ENCODE measurements at places on chromosomes 4 and X.

GRCh38 chrX:81259714-81260395 is 58.0 kb downstream of the SH3BGRL start:
- no peak for DNase-seq

DNA sequence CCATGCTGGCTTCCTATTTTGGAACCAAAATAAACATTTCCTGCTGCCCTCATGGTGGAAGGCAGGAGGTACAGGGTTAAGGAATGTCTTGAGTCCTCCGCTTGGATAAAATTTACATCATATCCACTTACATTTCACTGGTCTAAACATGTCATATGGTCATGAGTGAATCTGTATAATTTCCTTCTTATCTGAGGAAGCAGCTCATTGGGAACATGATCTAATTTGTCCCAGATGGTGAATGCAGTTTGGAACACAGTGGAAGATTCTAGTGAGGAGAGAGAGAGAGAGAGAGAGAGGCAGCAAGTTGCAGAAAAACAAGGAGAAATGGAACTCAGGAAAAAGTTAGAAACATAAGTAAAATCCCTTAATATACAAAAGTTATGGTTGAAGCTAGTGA is 46.8 kb downstream of the MXRA5 start:
- no peak for DNase-seq

- DNase-seq = no peak
These were observed 62.8 kb downstream of the FGF16 start for GRCh38 chrX:77510007-77510406.

DNA sequence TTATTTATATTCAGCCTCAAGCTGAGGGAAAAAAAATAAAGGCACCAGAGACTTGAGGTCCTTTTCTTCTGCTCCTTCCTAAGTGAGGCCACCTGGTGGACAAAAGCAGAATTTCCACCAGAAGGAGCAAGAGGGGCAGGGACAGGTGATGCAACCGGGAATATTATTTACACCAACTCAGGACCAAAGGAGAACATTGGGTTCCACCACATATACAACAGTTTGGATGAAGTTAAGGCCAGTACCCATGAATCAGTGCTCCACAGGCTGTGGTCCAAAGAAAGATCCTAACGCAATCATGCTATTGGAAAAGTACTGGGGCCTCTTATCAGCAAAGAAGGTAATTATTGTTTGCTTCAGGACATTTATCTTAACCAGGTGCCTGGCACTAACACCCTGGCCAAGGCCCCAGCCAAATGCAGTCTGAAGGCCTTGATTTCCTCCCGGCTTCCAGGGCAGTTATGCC is 57.4 kb downstream of the TSC22D3 start:
- peak; percentile 82 for DNase-seq

GRCh38 chr4:1880332-1880731 is 9.1 kb downstream of the NSD2 start:
- DNase-seq = no peak

DNA sequence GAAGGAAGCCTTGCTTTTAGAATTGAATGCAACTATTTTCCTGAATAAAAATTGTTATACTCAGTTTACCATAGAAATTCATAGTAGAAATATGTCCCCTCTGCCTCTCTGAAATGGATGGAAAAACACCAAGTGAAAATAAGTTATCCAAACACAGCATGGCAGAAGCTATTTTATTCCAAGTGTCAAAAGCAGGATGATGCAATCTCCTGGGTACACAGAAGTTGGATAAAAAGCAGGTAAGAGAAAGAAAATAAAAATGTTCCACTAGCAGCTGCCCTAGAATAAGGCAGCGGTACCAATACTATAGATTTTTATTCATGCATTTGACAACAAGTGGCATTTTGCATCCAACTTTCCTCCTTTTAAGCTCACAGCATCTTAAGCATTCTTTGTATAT is 89.0 kb upstream of the TENT5D start:
- no peak for DNase-seq

DNA sequence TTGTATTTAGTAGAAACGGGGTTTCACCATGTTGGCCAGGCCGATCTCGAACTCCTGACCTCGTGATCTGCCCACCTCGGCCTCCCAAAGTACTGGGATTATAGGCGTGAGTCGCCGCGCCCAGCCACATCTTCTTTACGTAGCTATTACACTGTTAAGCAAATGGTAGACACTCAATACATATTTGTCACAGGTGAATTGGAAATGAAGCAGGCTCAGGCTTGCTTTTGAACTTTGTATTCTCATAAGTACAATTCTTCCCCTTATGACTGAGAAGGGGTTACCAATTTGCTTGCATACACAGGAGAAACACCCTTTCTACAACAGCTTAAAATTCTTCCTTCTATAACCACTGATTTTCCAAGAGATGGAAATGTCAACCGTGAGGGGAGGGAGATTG is 787 bp upstream of the SRPX2 start:
- DNase-seq = no peak

DNA sequence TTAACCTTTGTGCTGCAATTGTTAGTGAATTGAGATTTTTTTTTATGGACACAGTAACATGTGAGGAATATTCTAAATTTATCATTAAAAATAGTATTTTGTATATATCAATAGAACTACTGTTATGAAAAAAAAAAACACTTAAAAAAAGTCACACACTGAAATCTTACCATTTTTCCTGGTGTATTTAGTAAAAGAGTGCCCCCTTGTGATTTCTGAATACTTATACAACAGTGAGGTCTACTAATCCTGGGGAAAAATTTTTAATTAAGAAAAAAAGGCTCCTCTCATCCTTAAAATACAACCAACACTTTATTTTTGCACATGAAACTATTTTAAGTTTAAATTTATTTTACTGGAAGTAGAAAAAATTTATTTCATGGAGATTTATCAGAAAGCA is 56.4 kb upstream of the SPOCK3 start:
- DNase-seq = peak; percentile 12

GRCh38 chrX:26788402-26788998 is 572.5 kb downstream of the MAGEB5 start:
- DNase-seq = no peak

- no peak for DNase-seq
These were observed 279.8 kb downstream of the DHRSX start for GRCh38 chrX:2220829-2221567.

DNA sequence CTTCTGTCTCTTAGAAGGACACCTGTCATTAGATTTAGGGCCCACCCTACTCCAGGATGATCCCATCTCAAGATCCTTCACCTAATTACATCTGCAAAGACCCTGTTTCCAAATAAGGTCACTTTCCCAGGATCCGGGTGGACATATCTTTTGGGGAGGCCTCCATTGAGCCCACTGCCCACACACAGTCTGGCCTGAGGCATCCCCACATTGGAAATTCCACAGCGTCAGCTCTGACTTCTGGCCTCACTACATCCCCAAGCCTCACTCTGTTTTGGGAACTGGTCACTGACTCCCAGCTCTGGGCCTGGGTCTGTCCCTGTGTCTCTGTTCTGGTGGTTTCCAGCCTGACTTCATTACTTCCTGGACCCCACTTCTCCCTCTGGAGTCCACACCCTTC is 285.5 kb downstream of the CRLF2 start:
- no peak for DNase-seq

DNA sequence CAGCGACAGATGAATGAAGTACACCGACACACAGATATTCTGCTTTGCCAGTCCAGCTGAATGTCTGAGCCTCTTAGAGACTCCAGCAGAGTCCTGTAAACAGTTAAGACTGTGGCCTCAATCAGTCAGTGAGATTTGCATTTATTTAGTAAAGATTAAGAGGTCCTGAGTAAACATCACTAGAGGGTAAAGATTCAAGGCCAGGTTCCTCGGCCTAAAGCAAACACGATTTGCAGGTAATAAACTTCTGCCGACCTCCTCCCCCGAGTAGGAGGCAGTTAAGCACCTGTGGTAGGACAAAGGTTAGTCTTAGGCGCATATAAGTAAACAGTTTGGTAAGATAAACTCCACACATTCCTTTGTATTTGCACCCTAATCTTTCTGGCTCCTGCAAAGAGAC is 99.6 kb downstream of the CFAP47 start:
- DNase-seq = no peak

- DNase-seq = no peak
These were observed 24.7 kb downstream of the TLR10 start for GRCh38 chr4:38757945-38758600.

GRCh38 chr4:27000820-27001219 is 140.2 kb downstream of the STIM2 start:
- no peak for DNase-seq

- no peak for DNase-seq
These were observed 69.4 kb downstream of the NSG1 start for GRCh38 chr4:4456351-4456750.

GRCh38 chr4:71866212-71866885 is 82.5 kb upstream of the GC start:
- DNase-seq = no peak

GRCh38 chrX:34112459-34112858 is 19.7 kb downstream of the FAM47A start:
- DNase-seq = no peak

Data from kidney (tissue), 22 donors.